CD8-positive, alpha-beta memory T cell (primary cell): ENCODE measurements at places on chromosomes 5 and 9. TPM values are rescaled to one million over a fixed set of nuclear protein-coding genes. Genes with fewer than 3 reads are reported as not detected.

The ZNF608 gene
- total RNA-seq: not detected

The KLHL9 gene
- total RNA-seq: 16.3 TPM

The TMEM171 gene
- total RNA-seq: not detected

The PDE6A gene
- total RNA-seq: not detected

GRCh38 chr9:124017929-124018729, 6.6 kb downstream of the LHX2 start:
- no peak for DNase-seq

DNA sequence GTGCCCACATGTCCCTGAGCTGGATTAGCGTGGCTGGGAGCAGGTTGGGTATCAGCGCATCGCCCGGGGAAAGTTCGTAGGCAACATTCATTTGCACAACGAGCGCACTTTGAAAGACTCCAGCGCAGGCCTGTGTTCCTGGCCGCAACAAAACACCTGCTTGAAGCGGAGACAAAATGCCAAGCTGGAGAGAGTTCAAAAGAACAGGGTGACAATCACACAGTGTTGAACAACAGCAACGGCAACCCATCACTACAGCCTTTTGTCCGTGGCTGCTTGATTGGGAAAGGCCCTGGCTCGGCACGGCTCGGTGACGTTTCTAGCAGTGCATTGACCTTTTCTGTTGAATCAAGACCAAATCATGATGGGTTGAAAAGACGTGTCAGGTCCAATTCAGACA, 336.3 kb downstream of the IRX1 start:
- no peak for DNase-seq

DNA sequence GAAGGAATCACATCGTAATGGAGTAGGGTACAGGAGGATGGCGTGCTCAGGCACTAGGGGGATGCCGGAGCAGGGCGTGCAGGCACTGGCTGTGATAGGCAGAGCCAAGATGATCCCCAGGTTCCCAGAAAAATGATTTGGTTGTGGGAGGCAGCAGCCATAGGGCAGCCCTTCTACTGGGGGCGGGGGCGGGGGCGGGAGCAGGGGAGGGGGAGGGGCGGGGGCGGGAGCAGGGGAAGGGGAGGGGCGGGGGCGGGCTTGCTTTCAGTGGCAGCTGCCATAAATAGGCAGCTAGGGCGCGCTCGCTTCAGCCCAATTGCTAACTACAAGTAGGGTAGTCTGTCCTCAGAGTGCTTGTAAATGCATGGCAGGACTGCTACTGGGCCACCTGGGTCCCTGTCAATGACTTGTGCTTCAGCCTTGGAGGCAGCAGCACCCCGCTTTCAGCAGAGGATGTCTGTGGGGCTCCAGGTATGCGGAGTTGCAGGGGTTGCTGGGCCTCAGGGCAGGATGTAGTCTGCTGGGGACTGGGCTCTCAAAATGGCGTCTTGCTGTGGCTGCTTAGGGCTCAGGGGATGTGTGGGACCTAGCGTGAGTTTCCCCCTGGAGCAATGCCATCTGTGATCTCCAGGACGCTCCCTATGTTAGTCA, 354.3 kb downstream of the RAB3C start:
- no peak for DNase-seq
